GM04504 (cell line): ENCODE measurements at places on chromosomes 11 and 22.
A peak's percentile ranks its signal among the peaks of the same experiment; 100 is the strongest.

GRCh38 chr11:67820081-67820480 is 145.7 kb upstream of the ALDH3B2 start:
- DNase-seq = no peak

GRCh38 chr11:127461241-127462064 is 460.9 kb upstream of the KIRREL3 start:
- no peak for DNase-seq

DNA sequence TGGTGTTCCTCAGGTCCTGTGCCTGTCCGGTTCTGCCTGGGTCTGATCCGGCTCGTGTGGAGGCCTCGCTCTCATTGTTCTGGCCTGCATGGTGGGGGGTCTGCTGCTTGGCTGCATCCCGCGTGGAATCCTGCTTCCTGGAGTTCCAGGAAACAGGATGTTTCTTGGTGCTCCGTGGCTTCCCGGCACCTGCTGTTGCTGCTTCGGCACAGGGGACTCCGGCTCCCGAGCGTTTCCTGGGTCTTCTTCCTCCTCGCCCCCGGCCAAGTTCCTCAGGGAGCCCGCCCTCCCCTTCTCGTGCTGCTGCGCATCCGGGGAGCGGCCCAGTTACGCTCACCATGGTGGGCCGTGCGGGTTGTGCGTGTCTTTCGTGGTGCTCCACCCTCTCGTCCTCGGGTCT is 29.9 kb downstream of the GLB1L2 start:
- DNase-seq = no peak

DNA sequence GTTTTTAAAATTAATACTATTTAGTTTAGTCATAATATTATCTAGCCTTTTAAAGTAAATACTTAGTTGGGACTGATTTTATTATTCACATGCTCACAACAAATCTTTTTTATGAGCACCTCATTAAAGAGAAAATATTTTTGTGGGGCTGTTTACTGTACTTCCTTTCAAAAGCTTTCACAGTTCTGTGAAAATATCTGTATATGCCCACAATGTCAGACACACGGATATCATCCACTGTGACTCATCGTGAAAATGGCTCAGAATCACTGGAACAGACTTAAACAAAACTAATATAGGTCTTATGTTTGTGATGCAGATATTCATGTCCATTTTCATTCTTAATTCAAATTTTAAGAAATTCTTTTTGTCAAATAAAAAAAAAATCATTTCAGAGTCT is 305.2 kb downstream of the RAB38 start:
- no peak for DNase-seq

- no peak for DNase-seq
These were observed 53.2 kb upstream of the NECTIN1 start for GRCh38 chr11:119782006-119782738.

- DNase-seq = no peak
These were observed 11.3 kb downstream of the HTATIP2 start for GRCh38 chr11:20374741-20375300.

GRCh38 chr11:73141309-73142127 is 600 bp downstream of the FCHSD2 start:
- peak; percentile 31 for DNase-seq

GRCh38 chr11:110430267-110431050 is 711 bp downstream of the FDX1 start:
- DNase-seq = no peak

GRCh38 chr11:77416357-77416756 is 57.5 kb downstream of the PAK1 start:
- DNase-seq = no peak

GRCh38 chr11:73334384-73335203 is 26.5 kb downstream of the ARHGEF17 start:
- peak; percentile 73 for DNase-seq

DNA sequence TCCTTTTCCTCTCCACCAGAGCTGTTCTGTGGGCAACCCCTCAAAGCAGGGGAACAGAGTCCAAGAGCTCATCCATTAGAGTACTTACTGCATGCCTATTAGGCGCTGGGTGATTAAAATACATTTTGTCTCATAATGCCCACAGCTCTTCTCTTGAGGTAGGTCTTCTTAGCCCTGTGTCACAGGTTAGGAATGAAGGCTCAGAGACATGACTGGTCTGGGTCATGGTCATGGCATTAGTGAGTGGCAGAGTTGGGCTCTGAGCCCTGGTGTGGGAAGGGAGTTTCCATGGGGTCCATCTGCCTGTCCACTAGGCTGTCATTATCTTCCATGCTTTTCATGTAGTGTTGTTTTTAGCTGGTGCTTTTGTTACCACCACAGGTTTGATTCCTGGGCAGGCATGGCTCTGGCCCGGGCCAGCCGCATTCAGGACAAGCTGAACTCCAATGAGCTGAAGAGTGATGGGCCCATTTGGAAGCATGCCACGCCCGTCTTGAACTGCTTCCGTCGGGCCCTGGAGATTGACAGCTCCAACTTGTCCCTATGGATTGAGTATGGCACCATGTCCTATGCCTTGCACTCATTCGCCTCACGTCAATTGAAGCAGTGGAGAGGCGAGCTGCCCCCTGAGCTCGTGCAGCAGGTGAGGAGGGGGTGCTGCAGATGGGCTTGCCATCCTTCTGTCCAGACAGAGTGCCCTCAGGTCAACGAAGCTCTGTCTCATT is 76.1 kb downstream of the CABIN1 start:
- DNase-seq = no peak

GRCh38 chr22:29787371-29787980 is 20.3 kb downstream of the UQCR10 start:
- no peak for DNase-seq

DNA sequence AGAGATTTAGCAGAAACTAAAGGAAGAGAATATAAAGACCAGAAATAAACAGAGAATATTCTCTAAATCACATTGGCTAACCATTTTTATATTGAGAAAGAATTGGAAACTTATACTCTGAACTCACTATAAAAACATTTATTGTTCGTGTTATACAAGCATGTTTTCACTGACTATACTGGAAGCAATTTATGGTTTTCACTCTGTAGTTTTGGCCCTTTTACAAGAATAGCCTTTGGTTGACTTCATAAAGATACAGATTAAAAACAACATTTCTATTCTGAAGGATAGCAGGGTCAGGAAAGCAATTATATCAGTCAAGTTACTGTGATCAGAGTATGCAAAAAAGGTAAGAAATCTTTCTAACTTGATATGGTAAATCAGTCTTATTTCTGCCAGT is 965.7 kb upstream of the FAT3 start:
- no peak for DNase-seq

GRCh38 chr11:122895563-122895962 is 13.0 kb downstream of the JHY start:
- no peak for DNase-seq

DNA sequence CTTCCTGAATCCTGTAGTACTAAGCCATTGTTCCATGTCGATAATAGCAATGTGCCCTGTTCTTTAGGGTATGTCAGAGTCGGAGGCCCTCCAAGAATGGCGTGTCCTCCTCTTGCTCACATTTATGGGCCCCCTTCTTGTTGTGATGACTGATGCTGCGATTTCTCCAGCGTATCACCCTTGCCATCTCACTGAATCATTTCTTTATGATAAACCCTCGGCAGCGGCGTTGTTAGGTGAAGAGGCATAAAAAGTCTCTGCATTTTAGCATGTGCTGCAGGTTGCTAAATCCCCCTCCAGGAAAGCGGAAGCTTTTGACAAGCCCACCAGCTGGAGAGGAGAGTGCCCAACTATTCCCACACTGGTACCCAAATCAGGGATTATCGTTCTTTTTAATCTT is 1045.3 kb downstream of the BRD1 start:
- DNase-seq = no peak

DNA sequence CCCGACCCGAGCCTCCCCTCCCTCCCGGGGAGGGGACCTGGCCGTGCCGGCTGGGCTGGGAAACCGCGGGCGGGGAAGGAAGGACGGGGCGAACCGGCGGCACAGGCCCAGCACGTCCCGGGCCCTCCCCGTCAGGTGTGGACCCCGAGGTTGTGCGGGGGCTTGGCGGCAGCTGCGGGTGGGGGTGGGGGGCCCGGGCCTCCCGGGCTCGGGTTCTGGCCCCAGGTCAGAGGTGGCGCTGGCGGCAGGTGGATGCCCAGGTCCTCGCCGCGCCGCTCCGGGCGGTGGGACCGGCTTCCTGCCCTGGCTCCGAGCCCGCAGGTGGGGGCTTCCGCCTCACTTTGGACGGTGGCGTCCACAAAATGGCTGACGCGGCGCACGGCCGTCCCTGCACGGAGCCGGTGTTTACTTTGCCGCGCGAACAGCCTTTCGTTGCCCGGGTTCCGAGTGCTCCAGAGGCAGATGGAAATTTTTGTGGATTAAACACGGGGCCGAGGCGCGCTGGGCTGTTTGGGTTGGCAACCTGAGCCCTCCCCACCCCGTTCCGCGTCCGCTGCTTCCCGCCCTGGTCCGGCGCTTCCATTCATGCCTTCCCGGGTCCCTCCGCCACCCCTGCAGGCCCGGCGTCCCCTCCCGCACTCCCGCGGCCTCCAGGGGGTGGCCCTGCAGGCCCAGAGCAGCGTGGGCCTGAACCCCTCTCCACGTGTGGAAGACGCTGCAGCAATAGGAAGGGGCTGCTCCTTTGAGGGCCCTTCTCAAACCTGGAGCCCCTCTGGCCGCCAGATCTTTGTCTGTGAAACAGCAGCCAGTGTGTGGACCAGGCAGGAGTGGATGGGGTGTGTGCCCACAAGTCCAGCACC is 92.0 kb upstream of the KCNQ1OT1 start:
- no peak for DNase-seq

GRCh38 chr22:19723983-19724827 is 866 bp downstream of the GP1BB start:
- no peak for DNase-seq

DNA sequence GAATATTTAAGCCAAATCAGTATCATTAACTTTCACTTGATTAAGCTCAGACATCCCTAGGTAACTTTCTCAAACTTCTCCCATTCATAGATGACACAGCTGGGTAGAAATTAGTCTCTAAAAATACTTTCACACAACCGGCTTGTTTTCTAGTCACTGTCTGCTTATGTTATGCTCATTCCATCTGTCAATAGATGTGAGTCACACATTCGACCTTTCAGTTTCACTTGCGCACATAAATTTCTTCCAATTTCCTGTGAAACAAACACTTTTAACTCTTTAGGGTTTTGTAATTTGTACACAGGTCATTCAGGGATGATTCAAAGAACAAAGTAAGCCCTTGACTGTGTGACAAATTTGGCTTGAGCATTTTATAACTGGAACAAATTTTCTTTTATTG is 723.0 kb downstream of the KCNA4 start:
- DNase-seq = peak; percentile 40

DNA sequence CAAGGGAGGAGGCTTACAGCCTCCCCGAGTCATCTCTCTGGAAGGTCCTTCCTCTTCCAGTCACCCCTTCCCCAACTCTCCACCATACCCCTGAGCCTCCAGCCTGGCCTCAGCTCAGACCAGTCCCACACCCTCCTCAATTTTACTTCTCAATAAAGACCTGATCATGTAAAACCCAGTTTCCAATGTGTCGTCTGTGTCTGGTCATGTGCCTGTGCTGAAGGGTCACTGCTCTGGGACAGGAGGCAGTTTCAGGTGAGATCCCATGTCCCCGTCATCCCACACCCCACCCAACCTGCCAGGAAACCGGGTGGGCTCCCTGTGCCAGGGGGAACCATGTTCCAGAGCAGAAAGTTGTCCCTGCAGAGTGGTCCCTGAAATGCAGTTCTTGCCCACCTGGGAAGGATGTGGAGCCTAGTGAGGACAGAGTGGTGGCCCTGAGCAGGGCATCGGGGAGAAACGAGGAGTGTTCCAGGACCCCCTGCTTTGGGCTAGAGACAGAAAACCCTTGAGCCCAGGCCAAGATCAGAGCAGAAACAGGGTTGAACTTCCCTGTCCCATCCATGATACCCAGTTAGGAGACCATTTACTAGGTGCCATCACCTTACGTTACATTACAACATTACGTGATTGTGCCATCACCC is 19.4 kb downstream of the IGLL5 start:
- no peak for DNase-seq

DNA sequence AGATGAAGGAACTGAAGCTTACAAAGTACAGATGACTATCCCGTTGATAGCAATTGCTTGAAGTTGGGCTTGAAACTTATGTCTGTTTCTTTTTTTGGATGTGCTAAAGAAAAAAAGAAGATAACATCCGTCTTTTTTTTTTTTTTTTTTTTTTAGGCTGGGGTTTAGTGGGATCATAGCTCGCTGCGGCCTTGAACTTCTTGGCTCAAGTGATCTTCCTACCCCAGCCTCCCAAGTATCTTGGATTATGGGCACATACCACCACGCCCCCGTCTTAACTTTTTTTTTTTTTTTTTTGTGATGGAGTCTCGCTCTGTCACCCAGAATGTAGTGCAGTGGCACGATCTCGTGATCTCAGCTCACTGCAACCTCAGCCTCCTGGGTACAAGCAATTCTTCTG is 40.8 kb upstream of the SCN3B start:
- no peak for DNase-seq

- peak; percentile 97 for DNase-seq
These were observed 136.2 kb downstream of the OSBP2 start for GRCh38 chr22:30830907-30831306.
